ENCODE measurements at places on chromosomes 12 and 14. TPM values are rescaled to one million over a fixed set of nuclear protein-coding genes. Genes with fewer than 3 reads are reported as not detected.
A peak's percentile ranks its signal among the peaks of the same experiment; 100 is the strongest.

DNA sequence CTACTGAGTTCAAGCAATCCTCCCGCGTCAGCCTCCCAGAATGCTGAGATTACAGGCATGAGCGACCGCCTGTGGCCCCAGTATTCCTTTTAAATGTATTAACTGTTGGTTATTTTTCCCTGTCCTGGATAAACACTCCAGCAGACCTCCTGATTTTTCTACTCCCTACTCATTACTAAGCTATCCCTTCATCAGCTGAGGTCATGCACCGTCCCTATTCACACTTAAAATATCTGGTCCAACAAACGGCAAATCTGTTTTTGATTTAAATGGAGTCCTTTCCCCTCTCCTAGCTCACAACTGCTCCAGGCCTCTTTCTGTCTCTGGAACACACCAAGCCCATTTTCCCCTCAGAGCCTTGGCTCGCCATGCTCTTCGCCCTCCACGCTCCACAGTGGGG, 1003.3 kb upstream of the TMEM132C start:
- no peak for DNase-seq

The GPRC5D gene
- not detected for total RNA-seq

DNA sequence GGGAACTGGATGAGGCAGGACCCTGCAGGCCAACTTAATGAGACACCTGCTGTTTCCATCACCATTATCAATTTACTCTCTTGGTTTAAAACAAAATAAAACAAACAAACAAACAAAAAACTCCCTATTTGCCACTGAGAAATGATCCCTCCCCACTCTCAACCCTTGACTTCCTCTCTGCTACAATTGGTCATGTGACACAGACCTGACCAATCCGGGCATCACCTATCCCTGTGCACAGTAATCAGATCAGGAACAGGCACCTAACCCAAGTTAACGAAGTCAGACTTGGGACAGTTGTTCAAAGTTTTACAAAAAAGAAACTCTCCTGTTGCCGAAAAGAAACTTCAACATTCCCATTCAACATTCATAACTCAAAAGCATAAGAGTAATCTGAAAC, 58.4 kb downstream of the NELL2 start:
- no peak for DNase-seq

DNA sequence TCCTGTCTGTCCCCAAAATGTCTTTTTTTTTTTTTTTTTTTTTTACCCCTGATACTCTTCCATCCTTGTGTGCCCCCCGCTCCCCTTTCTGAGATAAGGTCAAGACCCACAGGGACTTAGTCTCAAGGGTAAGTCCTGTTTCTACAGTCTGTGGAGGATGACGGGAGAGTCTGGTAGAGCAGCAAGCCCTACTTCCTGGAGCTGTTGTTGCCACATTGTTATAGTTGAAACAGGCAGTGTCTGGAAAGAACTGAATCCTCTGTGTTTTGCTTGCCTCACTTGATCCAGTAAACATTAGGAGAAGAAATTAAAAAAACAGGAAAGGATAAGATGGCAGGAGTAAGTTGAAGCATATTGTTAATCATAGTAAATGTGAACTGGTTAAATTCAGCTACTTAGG, 45.5 kb downstream of the ZNF664 start:
- DNase-seq, result no peak

DNA sequence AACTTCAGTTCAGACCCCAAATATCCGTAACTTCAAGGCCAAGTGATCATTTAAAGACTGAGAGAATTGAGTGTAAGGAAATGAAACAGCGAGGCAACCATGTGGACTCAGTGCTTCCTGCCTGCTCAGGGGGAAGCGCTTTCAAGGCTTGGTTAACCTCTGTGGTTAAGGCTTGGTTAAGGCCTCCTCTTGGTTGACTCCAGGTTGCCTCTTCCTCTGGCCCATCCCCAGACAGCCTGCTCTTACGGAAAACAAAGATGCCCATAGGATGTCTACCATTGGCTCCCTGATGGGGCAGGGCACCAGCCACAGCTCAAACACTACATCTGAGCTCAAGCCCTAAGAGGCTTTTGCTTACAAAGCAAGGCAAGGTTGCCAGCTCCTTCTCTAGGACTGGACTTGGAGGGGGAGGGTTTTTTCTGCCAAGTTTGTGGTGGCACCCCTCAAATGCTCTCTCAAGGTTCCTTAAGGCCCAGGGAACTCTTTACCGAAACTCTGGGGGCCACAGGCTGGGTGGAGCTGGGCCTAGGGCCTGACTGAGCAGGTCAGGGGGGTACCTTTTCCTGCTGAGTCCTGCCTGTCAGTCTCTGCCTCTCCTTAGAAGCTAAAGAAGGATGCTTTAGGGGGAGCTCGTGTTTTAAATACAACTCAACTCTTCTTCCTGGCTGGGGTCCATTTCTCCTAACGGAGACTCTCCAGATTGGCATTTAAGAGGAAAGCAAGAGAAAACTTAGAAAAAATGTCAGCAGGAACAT, 13.7 kb downstream of the COL2A1 start:
- DNase-seq, result peak; percentile 3

The ART4 gene
- total RNA-seq, result not detected

GRCh38 chr12:2687726-2688125, 107.0 kb upstream of the FKBP4 start:
- DNase-seq, result no peak

- DNase-seq, result no peak
Observed at GRCh38 chr12:16849473-16849872, 243.5 kb upstream of the LMO3 start.

- DNase-seq, result no peak
Observed at GRCh38 chr12:1147821-1148220, 156.8 kb downstream of the ERC1 start.

The KRT79 gene
- total RNA-seq, result 4.8 TPM

DNA sequence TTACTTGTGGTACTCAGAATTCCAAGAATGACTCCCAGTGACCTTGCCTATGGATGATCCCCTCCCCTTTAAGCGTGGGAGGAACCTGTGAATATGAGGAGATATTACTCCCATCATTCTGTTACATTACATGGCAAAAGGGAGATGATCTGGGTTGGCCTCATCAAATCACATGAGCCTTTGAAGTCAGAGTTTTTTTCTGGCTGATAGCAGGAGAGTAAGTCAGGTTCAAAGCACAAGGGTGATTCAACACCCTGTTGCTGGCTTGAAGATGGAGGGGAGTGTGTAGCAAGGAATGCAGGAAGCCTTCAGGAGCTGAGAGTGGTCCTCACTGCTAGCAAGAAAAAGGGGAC, 9.1 kb upstream of the MDM2 start:
- no peak for DNase-seq

The TAS2R43 gene
- 0.36 TPM for total RNA-seq

The ACOT4 gene
- total RNA-seq, result 3.6 TPM

DNA sequence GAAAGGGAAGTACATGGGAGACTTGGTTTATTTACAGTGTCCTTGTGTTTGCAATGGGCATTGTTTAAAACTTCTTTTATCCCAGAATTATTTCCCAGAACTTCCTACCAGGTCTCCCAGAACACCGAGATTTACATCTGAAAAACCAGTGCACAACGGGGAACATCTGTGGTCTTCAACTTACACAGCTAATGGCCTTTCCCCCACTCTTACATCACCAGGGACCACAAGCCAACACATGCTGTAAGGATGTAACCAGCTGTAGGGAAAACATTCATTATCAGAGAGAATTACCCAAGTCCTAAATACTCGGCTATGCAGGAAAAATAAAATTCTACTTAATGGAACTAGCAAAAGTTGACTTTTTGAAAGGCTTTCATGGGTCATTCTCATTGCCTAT, 267.6 kb downstream of the DUSP6 start:
- peak; percentile 67 for DNase-seq

- peak; percentile 47 for DNase-seq
Observed at GRCh38 chr12:54759751-54760150, 94.6 kb upstream of the MUCL1 start.

- no peak for DNase-seq
Observed at GRCh38 chr12:88255224-88255623, 113.1 kb downstream of the TMTC3 start.

DNA sequence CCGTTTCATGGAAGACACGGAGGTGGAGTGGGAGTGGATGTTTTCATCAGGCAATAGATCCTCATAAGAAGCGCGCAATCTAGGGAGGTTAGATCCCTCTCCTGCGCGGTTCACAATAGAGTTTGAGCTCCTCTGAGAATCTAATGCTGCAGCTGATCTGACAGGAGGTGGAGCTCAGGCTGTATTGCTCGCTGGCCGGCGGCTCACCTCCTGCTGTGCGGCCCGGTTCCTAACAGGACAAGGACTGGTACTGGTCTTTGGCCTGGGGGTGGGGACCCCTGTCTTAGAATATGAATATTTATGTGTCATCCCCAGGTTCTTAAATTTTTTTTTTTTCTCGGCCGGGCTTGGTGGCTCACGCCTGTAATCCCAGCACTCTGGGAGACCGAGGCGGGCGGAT, 36.7 kb downstream of the PRICKLE1 start:
- no peak for DNase-seq

- DNase-seq, result no peak
Observed at GRCh38 chr14:81165188-81165587, 55.6 kb downstream of the GTF2A1 start.

The DPF3 gene
- 6.5 TPM for total RNA-seq

Measured in RPMI7951 (cell line).